ENCODE measurements at places on chromosomes 16 and 17.
A peak's percentile ranks its signal among the peaks of the same experiment; 100 is the strongest.

- no peak for DNase-seq
Measured at GRCh38 chr16:88999457-89000206, 22.6 kb upstream of the CBFA2T3 start.

- no peak for DNase-seq
Measured at GRCh38 chr17:8004899-8005298, 2.5 kb downstream of the GUCY2D start.

- DNase-seq = peak; percentile 91
Measured at GRCh38 chr16:616733-617586, 13.8 kb upstream of the WFIKKN1 start.

GRCh38 chr16:52318302-52319009 is 228.5 kb downstream of the TOX3 start:
- DNase-seq = no peak

- DNase-seq = no peak
Measured at GRCh38 chr16:12716658-12717057, 87.0 kb downstream of the CPPED1 start.

DNA sequence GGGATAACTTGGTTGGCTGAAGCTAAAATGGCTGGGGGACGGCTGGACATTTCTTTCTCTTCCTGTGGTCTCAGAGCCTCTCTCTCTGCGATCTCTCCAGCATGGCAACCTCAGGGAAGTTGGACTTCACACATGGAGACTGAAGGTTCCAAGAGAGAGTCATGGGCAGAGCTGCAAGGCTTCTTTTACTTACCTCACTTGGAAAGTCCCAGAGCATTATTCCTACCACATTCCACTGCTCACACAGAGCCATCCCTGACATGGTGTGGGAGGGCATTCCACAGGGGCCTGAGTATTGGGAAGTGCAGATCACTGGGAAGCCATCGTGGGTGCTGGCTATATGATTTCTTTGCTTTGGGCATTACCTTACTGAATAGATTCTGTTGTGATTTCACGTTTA is 9.8 kb upstream of the SLC6A2 start:
- DNase-seq = no peak

DNA sequence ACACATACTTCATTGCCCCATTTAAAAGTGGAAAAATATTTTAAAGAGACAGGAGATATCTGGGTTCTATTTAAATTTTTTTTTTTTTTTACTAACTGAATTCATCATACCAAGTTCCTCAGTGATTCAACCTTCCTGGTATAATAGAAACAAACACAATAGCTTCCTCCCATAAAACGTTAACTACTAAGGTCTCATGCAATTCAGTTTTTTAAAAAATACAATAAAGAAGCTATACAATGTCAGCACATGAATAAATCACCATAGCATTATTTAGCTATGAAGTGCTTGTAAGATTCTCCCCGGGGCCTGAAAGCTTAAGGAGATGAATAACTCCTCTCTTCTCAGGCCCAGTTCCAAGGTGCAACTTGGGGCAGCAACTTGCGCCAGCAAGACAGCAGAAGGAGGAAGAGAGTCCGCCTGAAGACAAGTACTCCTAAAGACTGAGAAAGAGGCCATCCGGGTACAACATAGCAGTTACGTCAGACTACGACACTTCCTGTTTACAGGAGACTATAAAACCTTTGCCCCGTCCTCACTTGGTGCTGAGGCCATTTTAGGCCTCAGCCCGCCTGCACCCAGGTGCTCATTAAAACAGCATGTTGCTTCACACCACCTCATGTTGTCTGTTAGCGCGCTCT is 81.5 kb downstream of the MYO1D start:
- DNase-seq = no peak

GRCh38 chr17:36503456-36504155 is 17.1 kb downstream of the ZNHIT3 start:
- peak; percentile 44 for DNase-seq

DNA sequence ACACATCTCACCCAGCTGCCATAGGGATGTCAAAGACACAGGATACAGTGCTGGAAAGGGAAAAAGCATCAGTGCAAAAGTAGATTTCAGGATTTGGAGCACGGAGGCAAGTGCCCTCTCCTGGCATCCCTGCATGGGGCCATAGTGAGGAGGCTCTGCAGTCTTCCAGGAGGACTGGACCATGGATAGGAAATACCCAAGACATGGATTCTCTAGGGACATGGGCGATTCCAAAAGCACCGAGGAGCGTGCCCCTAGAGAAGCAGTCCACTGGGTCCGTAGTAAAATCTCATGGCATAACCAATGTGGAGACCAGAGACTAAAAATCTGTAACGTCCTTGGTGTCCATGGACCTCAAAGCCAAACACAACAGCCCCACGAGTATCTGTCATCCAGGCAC is 818.2 kb downstream of the KCNJ18 start:
- DNase-seq = no peak

DNA sequence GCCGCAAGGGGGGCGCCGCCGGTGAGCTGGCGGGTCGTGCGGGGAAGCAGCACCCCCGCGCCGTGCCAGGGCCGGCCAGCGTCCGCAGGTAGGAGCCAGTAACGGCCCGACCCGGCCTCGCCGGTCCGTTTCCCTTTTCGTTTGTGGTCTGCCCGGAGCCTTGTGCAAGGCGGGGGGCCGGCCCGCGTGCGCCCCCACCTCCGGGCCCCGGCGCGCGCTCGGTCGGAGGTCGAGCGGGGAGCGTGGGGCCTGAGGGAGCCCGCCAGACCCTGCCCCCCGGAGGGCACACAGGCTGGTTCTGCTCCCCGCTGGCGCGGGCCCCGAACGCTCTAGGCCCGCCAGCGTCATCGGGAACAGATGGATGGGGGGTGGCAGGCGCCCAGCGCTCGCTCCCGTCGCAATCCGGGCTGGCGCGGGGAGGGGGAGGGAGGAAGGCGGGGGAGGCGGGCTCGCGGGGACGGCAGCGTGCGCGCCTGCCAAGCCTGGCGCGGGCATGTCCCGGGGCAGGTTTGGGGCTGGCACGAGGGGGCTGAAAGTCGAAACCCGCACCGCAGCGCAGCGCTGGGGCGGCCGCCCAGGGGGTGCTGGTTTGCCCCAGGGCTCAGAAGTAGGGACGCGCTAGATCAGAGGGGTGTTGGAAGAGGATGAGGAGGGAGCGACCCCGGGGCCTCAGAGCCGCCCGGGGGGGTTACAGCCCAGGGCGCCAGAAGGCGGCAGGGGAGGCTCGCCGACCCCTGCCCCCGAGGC is 1.5 kb upstream of the GSE1 start:
- no peak for DNase-seq

DNA sequence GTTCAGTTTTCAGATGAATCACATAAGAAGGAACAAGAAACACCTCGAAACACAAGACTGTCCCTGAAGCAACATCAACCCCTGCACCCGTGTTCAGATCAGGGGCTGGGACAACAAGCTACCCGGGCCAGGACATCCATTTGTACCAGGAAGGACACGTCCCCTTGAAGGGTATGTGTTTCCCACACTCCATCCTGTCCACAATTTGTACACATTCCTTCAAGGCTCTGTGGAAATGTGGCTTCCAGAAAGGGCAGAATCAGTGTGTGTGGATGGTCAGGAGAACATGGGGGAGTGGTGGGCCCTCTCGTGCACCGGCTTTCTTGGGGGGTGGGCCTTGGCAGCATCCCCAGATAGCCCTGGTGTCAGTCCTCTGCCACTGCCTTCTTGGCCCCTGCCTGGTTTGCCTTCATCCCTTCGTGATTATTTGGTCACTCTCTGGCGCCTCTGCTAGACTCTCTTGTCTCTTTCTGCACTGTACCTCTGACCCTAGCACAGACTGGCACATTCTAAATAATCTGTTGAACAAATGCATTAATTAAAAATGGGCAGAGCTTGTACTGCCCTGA is 10.3 kb downstream of the KIFC3 start:
- no peak for DNase-seq

- no peak for DNase-seq
Measured at GRCh38 chr16:89453501-89454321, 36.6 kb downstream of the ANKRD11 start.

DNA sequence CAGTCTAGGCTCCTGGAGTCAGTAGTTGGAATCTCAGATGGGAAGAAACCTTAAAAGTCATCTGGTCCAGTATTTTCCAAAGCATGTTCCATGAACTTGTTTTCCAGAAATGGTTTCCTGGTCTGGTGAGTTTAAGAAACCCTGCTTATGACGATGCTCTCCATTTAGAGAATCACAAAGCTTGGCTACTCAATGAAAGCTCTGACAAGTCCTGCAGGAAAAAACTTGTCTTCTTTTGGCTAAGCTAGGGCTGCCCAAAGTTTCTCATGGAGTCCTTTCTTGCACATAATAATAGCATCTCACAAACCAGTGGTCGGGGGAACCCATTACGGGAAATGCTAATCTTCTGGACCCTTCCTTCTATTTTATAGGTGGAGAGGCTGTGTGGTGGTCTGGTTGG is 5.5 kb upstream of the NKD1 start:
- DNase-seq = no peak

DNA sequence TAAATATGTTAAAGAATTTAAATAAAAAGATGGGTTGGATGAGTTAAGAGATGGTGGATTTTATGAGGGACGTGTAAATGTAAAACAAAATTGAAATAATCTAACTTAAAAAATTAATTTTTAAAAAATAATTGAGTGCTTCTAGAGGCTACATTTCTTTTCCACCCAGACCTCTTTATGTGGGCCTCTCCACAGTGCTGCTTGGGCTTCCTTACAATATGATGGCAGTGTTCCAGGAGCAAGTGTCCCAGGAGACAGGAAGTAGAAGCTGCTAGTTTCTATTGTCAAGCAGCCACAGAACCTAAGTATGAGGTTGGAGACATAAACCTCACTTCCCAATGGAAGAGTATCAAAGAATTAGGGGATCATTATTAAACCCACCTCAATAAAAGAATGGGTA is 205.7 kb upstream of the CPHXL start:
- no peak for DNase-seq

- no peak for DNase-seq
Measured at GRCh38 chr17:62187681-62188080, 122.6 kb upstream of the MED13 start.

GRCh38 chr17:40322358-40323315 is 13.7 kb downstream of the RARA start:
- peak; percentile 90 for DNase-seq

- DNase-seq = no peak
Measured at GRCh38 chr17:77745702-77746101, 212.8 kb upstream of the TNRC6C start.

DNA sequence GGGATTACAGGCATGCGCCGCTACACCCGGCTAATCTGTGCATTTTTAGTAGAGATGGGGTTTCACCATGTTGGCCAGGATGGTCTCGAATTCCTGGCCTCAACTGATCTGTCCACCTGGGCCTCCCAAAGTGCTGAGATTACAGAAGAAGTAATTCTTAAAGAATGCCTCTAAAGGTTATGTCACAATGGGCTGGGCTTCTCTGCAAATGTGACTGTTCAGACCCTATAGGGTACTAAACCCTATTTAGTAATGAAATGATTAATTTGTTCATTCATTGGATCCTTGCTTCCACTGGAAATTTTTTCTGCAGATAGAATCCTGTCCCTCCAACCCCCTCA is 108.8 kb upstream of the CORO6 start:
- no peak for DNase-seq

GRCh38 chr17:31309556-31309955 is 4.3 kb downstream of the EVI2B start:
- DNase-seq = no peak

DNA sequence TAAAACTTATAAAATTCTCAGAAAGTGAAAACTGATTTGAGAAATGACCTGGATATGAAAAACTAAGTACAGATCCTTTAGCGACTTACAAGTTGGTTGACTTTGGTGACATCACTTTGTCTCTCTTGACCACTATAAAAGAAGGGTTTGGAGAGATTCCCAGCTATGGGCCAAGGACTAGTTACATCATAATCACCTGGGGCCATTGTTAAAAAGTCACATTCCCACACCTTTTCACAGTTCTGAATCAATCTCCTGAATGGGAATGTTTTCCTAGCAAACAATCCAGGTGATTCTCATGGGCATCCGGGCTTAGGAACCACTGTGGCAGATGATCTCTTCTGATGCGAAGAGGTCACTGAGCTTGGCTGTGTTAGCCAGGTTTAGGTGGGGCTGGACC is 620 bp upstream of the VWA3A start:
- DNase-seq = no peak

DNA sequence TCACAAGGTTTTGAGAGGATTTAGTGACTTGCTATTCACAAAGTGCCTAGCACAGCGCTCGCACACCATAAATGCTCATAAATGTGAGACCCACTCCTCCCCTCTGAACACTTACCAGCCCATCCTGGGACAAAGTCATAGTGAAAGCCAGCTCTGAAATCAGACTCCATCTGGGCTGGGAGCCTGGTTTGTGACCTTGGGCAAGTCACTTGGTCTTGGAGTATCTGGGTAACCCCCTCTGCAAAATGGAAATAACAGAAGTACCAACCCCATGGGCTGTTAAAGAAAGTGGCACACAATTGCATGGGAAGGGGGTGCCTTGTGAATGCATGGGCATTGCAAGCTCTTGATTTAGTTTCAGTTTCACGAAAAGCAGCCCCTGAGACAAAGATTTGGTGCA is 104.7 kb upstream of the CDH5 start:
- no peak for DNase-seq

- no peak for DNase-seq
Measured at GRCh38 chr16:86127366-86127765, 228.4 kb downstream of the IRF8 start.

DNA sequence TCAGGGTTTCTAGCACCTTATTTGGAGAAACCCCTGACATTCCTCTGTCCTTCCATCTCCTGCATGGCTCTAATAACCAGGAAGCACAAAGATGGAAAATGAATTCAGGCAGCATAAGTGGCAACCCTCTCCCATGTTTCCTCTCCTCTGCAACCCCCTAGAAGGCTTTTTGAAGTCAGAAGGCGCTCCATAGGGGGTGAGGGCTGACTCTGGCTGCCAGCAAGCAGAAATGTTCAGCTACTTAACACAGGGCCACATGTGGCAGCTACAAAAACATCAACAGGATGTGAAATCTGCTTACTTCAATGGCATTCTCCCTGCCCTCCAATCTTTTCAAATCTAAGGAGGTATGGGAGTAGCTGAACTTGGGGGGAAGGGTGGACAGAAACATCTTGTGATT is 55.2 kb upstream of the IRX5 start:
- DNase-seq = no peak

- no peak for DNase-seq
Measured at GRCh38 chr16:4060823-4061222, 55.4 kb downstream of the ADCY9 start.

DNA sequence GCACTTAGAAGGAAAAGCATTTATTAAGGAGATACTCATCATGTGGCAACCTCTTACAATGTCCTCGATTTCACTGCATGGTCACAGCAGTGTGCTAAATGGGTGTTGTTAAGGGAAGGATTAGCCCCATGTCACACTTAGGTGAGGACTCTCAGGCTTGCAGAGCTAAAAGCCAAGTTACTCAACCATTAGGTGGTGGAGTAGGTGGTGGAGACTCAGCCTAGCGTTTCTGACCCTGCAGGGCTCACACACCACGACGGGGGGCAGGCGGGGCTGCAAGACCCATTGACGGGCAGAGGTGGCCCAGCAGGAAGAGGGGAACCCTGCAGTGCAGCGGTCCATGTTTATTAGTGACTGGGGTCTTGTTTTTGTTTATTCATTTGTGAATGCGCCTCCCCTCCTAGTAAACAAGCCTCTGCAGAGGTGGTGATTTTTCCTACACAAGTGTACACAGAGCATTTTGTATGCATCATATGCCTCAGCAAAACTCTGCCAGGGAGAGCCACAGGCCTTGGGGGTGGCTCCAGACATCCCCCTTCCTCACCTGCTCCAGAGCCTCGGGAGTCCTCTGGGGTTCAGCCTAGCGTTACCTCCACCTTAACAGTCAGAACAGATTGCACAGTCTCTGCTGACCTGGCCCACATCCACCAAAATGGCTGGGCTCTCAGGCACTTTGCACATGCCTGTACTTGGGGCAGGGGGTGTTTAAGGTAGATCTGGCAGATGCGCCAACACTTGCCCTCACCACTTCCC is 216.7 kb downstream of the C16orf95 start:
- no peak for DNase-seq
